AG08396 (cell line): ENCODE measurements at places on chromosomes 13 and 19.
A peak's percentile ranks its signal among the peaks of the same experiment; 100 is the strongest.

GRCh38 chr13:96824140-96824539 is 170.1 kb downstream of the OXGR1 start:
- no peak for DNase-seq

DNA sequence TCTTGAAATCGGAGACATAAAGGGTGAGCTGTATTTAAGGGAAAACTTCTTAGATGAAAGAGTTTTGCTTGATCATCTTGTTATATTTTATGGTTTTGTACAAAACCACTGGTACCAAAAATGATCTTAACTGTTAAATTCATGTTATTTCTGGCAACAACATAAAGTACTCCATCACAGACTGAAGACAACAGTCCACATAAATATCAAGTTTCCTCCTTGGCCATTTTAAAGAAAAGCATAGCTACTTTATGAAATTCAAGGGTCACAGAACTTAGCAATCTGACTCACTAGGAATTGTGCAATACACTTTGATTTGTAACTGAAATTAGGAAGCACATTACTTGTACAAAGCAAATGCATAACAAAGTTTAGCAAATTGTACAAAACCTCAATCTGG is 66.3 kb downstream of the TBC1D4 start:
- DNase-seq: peak; percentile 17

- DNase-seq: no peak
Measured at GRCh38 chr13:95734124-95734523, 57.2 kb downstream of the DNAJC3 start.

- DNase-seq: no peak
Measured at GRCh38 chr13:74056801-74057542, 77.2 kb downstream of the KLF12 start.

DNA sequence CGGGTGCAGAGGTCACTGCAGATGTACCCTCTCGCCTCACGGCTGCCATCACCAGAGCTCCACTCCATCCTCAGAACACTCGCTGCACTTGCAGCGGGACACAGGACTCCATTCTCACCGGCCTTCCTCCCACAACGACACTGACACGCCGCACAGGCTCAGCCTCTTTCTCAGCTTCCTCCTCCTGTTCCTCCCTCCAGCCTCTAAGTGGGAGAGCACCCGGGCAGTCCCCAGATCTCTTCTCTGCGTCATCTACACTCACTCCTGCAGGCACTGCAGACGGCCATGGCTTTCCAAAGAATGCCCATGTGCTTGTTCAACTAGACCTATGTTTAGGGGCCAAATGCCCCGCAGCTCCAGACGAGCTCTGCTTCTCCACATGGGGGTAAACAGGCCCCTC is 14.3 kb upstream of the FKRP start:
- DNase-seq: no peak

DNA sequence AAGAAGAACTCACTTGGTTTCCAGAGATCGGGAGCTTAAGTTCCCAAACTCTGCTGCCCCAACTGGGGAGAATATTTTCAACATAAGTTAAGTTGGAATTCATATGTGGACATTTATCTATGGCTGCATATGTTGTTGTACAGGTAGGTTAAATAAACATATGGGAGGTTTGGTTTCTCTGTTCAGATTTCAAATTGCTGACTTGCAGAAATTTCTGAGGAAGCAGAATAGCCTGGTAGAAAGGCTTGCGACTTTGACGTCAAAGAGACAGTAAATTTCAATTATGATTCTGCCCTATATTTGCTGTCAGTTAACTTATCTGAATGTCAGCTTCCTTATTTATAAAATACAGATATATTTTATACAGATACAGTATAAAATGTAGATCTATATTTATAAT is 40.0 kb upstream of the TPP2 start:
- DNase-seq: no peak
